ENCODE measurements at places on chromosomes 5 and 9. TPM values are rescaled to one million over a fixed set of nuclear protein-coding genes. Genes with fewer than 3 reads are reported as not detected.

- no peak for DNase-seq
Observed at GRCh38 chr9:107462691-107463090, 26.9 kb downstream of the KLF4 start.

- DNase-seq, result no peak
Observed at GRCh38 chr5:120507800-120508463, 43.8 kb downstream of the PRR16 start.

DNA sequence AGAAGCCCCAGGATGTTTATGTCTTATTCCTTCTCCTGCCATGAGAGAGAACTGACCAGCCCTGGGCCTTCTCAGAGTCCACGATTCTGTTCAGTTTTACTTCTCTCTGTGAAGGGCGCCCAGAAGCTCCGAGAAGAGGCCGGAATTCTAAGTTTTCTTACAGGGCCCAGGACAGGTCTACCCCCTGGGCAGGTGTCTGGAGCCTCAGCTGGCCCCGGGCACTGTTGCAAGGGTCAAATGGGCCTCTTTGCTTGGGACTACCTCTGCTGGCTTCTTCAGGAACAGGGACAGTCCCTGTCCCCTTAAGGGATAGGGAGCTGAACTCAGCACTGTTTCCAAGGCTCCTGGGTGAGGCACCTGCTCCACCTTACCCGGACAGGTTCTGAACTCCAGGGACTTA is 55.0 kb downstream of the RASGEF1C start:
- no peak for DNase-seq

GRCh38 chr5:138022912-138023311 is 10.0 kb downstream of the FAM13B start:
- no peak for DNase-seq

DNA sequence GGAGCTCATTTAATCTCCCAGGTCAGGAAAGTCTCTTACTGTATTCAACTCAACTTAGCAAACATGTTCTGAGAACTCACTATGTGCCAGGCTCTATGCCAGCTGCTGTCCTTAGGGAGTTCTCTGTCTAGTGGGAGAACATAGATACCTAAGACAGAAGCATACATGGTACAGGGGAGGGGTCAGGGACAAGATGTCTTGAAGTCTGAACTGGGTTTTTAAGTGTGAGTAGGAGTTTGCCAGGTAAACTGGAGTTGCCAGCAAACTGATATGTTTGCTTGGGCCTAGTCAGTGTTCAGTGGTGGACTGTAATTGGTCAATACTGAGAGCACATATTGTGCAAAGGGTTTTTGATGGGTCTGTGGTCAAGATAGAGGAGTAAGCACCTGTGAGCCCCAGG is 18.3 kb upstream of the GLE1 start:
- no peak for DNase-seq

DNA sequence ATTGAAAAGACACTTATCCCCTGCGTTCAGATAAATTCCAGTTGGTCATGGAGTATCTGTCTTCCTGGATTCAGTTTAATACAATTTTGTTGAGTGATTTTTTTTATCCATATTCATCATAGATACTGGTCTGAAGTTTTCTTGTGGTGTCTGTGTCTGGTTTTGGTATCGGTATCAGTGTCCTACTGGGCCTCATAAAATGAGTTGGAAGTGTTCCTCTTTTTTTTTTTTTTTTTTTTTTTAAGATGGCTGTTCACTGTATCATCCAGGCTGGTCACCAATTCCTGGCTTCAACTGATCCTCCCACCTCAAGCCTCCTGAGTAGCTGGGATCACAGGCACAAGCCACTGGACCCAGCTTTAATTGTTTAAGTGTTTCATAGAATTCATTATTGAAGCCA is 2.9 kb upstream of the CAMSAP1 start:
- DNase-seq, result no peak

GRCh38 chr9:136603901-136604814 is 58.3 kb upstream of the NOTCH1 start:
- DNase-seq, result no peak

DNA sequence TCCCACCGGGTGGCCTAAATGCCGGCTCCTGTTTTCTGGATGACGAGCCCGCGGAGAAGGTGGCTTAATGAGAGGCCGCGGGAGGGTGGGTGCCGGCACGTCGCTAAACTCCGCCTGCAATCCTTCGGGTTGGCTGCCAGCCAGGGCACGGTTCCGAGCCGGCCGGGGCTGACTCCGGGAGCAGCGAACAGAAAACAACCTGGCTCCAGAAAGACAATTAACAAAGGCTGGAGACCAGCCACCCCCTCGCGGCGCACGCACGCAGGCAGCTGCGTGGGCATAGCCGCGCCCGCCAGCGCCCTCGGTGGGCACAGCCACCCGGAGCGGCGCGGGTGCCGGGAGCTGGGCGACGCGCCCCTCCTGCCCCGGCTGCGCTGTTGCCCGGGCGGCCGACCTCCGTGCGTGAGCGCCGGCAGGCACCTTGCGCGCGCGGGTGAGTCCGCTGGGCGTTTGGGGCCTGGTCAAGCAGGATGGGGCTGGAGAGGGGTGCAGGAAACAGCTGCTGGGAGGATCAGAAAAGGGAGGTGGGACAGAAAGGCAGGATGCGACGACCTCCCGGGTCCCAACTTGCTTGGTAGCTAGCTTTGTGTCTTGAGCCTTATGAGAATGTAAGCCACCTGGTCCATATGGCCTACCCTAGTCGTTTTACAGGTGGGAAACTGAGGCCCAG is at the start of gene ARHGEF37:
TSS of gene ARHGEF37 (plus strand) at position 307 of the 670 bp plus-strand sequence. CDS start 16,272 bp downstream, outside the sequence.
- peak; percentile 24 for DNase-seq

GRCh38 chr5:95424526-95424925 is 33.4 kb downstream of the FAM81B start:
- DNase-seq, result no peak

GRCh38 chr9:12859704-12860251 is 85.0 kb downstream of the LURAP1L start:
- no peak for DNase-seq

The PCDHGC5 gene
- not detected for total RNA-seq

The GARIN3 gene
- not detected for total RNA-seq
